ENCODE measurements at places on chromosomes 4 and X.

- no peak for DNase-seq
Observed at GRCh38 chr4:63049726-63050125, 1359.5 kb downstream of the TECRL start.

GRCh38 chr4:114302472-114302871, 296.1 kb upstream of the UGT8 start:
- no peak for DNase-seq

DNA sequence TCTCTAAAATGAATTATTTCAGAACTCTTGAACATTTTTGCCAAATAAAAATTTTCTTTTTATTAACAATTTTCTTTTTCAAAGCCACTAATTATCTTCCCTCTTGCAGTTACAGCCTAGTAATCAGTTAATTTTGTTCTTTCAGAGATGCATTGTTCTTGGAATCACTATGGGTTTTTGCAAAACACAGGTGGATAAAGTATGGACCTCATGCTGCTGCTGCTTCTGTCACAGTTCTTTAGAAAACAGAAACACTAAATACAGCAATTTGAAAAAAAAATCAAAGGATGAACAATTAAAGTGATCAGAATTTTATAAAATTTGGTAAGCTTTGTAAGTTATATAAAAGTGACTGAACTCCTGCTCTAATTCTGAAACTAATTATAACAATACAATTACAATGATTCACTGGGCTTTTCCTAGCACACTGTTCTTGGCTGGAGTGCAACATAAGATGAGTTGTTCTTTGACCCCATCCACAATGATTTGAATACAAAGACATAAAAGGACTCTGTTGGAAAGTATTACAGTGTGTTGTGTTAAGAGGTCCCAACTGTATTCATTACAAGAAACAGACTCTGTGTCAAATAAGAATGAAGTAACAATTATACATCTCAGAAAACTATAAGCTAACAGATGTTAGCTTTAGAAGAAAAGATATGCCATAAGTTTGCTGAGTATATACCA, 59.4 kb upstream of the GK2 start:
- no peak for DNase-seq

DNA sequence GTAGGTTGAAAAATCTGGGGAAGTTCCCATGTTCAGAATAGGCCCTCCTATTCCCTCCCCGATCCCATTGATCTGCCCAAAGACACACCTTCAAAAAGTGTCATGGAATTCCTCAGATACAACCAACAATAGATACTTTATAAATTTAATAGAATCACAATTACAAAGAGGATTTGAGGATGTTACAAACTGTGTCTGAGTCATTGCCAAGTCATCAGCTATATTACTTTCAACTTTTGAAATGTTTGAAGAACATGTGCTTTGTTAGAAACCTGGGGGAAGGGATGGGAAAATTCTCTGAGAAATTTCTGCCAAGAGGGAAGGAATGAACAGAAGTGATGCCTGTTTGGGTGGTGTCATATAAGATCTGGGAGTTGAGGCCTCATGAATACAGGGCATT, 46.7 kb downstream of the KCNIP4 start:
- no peak for DNase-seq

- DNase-seq: no peak
Observed at GRCh38 chrX:154827194-154828015, 7.1 kb downstream of the SMIM9 start.

- no peak for DNase-seq
Observed at GRCh38 chr4:41329361-41329760, 72.6 kb downstream of the UCHL1 start.

- no peak for DNase-seq
Observed at GRCh38 chrX:80765220-80765625, 44.5 kb downstream of the BRWD3 start.

DNA sequence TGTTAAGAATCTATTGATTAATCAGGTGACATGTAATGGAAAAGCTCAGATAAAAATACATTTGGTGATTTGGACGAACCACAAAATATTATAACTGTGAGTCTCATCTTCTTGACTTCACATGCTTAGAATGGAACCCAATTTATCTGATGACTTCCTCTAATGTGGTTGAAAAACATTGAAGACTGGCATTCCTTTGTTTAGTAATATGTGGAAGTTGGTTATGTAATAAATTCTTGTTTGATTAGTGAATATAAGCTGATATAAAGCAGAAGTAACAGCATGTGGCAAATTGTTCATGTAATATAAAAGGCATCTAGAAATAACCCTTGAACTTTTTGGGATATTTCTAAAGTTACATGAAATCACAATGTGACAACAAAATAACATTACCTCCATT, 9.7 kb downstream of the GIMD1 start:
- no peak for DNase-seq

Measured in NCI-H2107 (cell line).